ENCODE measurements at places on chromosomes 6 and 20.

- no peaks in the 10 kb centered on the region for H3K36me3 ChIP-seq
- no peak for DNase-seq
- H3K4me1 ChIP-seq = peaks cover 28% of the 10 kb centered on the region
- H3K27me3 ChIP-seq = no peaks in the 10 kb centered on the region
- peak overlapping the region; percentile 13 for H3K27ac ChIP-seq
These were observed 89.7 kb upstream of the QKI start for GRCh38 chr6:163324688-163325389.

GRCh38 chr20:54608039-54608745 is 132.8 kb downstream of the DOK5 start:
- H3K4me3 ChIP-seq = no peak overlapping the region
- H3K27ac ChIP-seq = no peak overlapping the region
- H3K27me3 ChIP-seq = no peaks in the 10 kb centered on the region
- DNase-seq = no peak

DNA sequence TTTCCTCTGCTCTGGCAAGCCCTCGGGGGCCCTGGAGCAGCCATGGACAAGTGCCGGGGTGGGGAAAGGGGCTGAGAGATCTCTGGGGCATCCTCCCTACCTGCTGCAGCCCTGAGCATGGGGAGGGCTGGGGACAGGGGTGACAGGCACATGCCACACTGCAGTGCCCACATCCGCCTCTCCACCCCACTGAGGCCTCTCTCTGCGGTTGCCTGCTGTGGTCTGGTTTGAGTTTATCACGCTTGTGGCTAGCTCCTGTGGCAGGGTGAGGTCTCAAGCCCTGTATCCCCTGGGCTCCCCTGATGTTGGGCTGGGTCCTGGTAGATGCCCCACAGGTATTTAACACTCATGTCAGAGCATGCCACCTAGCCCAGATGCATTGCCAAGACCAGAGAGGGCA is 52.9 kb upstream of the MLN start:
- H3K27me3 ChIP-seq = no peaks in the 10 kb centered on the region
- no peak overlapping the region for H3K4me3 ChIP-seq
- no peaks in the 10 kb centered on the region for H3K36me3 ChIP-seq
- DNase-seq = no peak

DNA sequence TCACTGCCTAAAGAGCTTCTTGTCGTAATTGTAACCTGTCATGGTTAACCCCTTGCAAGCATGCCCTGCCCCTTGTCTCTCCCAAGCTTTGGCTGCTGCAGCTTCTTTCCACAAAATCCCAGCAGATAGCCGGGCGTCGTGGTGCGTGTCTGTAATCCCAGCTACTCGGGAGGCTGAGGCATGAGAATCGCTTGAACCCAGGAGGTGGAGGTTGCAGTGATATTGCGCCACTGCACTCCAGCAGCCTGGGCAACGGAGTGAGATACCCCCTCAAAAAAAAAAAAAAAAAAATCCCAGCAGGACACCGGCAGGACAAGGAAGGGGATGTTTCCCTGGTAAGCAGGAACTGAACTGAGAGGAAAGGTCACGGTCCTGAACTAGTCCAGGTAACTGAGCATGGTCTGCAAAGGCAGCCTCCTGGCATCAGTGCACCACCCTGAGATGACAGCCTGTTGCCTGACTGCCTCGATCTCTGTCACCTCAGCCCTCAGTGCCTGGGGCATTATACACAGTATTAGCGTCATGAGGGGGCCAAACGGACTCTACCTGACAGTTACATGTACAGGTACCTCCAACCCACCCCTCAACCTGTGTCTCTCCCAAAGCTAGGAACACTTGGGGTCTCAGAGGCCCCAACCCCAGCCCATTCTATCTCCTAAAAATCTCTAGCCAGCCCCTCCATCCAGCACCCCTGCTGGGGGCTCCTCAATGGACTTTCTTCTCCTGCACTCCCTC is 1.8 kb downstream of the LZTS3 start:
- H3K4me1 ChIP-seq = peaks cover 17% of the 10 kb centered on the region
- H3K27ac ChIP-seq = no peak overlapping the region
- peak; percentile 25 for DNase-seq

DNA sequence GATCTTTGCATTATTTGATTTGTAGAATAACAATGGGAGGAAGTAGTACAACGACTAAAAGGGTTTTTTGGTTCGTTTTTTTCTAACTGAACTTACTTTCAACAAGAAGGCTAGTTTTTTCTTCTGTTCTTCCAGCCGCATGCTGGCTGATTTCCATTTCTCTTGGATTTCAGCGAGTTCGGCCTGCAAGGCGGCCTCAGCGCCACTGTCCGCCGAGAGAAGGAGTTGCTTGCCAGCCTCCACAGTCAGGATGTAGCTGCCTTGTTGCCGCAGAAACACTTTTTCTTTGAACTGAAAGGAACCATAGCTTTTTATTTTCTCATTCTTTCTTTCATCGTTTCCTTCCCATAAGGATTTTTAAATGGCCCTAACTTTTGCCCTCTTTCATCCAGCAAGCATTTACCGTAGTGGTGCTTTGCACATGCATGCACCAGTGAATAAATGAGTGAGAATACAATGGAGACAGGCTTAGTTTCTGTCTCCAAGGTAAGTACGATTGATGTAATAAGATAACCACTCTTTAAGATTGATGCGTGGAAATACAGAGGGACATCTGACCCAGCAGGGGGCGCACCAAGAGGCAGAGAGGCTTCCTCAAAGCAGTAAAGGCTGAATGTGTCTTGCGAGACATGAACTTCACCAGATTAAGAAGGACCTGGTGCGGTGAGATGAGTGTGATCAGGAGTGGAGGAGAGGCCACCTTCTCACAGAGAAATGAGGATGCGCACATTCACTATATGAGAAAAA is 398.8 kb downstream of the ESR1 start:
- peak; percentile 23 for DNase-seq
- H3K36me3 ChIP-seq = peaks cover 8% of the 10 kb centered on the region
- no peaks in the 10 kb centered on the region for H3K4me1 ChIP-seq
- no peak overlapping the region for H3K4me3 ChIP-seq
- no peaks in the 10 kb centered on the region for H3K27me3 ChIP-seq
- no peak overlapping the region for H3K27ac ChIP-seq

DNA sequence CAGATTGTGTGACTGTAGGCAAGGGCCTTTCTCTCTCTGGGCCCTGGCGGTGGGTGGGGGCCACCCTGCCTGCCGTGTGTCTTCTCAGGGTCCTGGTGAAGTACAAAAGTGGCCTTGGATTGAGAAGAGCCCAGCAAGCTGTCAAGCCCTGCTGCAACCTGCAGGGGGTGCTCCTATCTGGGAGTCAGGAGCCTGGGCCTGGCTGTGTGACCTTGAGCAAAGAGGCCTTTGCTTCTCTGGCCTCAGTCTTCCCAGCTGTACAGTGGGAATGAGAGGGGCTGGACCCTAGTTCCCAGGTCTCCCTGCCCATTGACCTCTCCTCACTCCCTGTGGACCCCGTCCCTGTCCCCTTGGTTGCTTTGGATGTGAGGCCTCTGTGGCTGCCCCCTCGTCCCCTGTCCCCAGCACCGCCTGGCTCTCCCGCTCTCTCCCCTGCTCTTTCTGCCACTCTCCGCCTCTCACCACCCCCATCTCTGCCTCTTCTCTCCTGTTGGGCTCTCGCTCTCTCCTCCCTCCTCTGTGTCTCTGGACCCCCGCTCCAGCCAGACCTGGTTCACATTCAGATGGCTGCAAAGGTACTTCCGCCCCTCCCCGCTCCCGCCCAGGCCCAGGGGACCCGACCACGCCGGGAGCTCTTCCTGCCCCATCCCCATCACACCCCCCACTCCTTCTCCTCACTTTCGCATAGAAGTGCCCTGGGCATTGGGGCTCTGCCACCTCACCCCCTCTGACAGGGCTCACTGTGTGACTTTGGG is 46.7 kb downstream of the SRC start:
- H3K27ac ChIP-seq = no peak overlapping the region
- H3K27me3 ChIP-seq = peaks cover 7% of the 10 kb centered on the region
- DNase-seq = peak; percentile 8

DNA sequence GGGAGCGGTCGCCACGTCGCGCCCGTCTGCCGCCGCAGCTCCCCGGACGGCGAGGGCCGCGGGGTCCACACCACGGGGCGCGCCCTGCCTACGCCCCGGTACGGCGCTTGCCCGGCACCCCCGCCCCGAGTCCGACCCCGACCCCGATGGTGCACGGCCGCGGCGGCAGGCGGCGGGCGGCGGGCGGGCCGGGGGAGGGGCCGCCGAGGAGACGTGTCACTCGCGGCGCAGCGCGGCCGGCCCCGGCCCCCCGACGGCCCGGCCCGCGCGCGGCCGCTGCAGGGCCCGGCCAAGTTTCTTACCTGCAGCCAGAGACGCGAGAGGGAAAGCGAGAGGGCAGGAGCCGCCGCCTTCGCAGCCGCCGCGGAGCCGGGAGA is 328 bp downstream of the RRBP1 start:
- no peak for DNase-seq
- H3K36me3 ChIP-seq = peaks cover 6% of the 10 kb centered on the region
- peaks cover 16% of the 10 kb centered on the region for H3K4me1 ChIP-seq
- peak overlapping the region; percentile 81 for H3K27ac ChIP-seq
- H3K4me3 ChIP-seq = peak overlapping the region; percentile 75
- no peaks in the 10 kb centered on the region for H3K27me3 ChIP-seq

- peak within 1 kb of the TSS; percentile 97 for H3K27ac ChIP-seq
- peaks cover 39% of the 10 kb centered on the region for H3K4me1 ChIP-seq
- DNase-seq = peak; percentile 97
These were observed at the start of gene TNFAIP3 for GRCh38 chr6:137866914-137867684. Gene TNFAIP3, plus strand, starts transcription at chr6:137867259. Its CDS starts 3,969 bp downstream, at chr6:137871228.

GRCh38 chr6:21537637-21538036 is 55.9 kb upstream of the SOX4 start:
- H3K4me1 ChIP-seq = peaks cover 15% of the 10 kb centered on the region
- DNase-seq = no peak
- H3K36me3 ChIP-seq = no peaks in the 10 kb centered on the region
- no peak overlapping the region for H3K4me3 ChIP-seq
- H3K27me3 ChIP-seq = no peaks in the 10 kb centered on the region

- H3K36me3 ChIP-seq = no peaks in the 10 kb centered on the region
- DNase-seq = no peak
- H3K4me3 ChIP-seq = no peak overlapping the region
- no peak overlapping the region for H3K27ac ChIP-seq
These were observed 21.5 kb upstream of the TAF4 start for GRCh38 chr20:62087227-62087626.

DNA sequence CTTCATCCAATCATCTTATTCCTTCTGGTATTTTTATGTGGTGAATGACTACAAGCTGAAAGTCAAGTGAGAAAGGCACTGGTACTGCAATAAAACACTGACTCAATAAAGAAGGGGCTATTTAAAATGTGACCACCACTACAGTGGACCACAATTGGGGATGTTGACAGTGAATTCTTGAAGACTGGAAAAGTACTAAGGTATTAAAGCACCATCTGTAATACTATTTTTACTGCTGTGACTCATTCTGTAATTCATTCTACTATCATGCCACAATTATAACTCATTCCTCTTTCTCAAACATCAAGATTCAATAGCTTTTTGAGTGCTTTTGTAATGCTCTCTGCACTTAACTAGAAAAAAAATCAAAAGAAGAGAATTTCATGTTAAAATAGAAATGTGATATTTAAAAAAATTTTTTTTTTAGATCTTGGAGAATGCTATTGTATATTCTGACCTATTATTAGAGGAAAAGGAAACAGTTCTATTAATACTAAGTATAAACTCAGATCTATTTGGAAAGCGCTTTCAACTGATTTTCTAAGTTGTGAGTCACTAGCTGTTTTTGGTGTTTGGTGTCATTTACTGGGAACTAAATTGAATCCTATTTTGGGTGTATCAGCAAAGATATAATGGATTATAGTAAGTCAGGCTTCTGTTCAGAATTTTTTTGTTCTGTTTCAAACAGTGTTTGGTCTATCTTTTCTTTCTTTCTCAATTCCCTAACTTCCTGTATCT is 104.7 kb upstream of the TMEM170B start:
- H3K27me3 ChIP-seq = no peaks in the 10 kb centered on the region
- no peaks in the 10 kb centered on the region for H3K36me3 ChIP-seq
- peaks cover 23% of the 10 kb centered on the region for H3K4me1 ChIP-seq
- DNase-seq = no peak
- H3K27ac ChIP-seq = peak overlapping the region; percentile 65

DNA sequence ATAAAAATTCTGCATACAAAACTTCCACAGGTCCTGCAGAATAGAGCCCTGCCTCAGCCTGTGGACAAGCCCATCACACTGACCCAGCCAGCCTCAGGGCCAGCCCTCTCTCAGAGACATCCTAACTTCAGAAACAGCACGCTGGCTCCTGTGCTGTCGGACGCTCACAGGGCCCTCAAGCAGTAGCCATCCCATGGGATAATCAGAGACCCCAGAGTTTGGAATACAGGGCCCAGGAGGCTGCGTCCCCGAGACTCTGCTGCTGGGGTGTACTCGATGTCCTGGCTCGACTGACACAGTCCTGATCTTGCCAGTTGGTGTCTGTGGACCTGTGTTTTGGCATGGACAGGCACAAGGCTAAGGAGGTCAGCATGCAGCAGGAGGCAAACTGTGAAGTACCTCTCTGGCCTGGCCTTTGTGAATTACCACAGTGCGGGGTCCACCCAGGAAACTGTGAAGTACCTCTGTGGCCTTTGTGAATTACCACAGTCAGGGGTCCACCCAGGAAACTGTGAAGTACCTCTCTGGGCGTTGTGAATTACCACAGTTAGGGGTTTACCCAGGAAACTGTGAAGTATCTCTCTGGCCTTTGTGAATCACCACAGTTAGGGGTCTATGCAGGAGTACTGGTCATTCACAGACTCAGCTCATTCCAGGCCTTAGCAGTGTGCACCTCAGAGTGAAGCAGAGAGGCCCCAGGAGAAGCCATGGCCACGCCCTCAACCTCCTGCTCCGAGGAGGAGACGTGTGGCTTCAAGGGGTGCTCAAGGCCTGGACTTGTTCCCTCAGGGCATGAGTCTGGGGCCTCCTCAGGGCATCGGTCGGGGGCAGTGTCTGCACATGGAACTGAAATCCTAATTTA is 212.4 kb downstream of the SYNDIG1 start:
- no peak for DNase-seq
- no peaks in the 10 kb centered on the region for H3K36me3 ChIP-seq
- H3K4me1 ChIP-seq = no peaks in the 10 kb centered on the region
- no peak overlapping the region for H3K27ac ChIP-seq
- H3K27me3 ChIP-seq = peaks cover 2% of the 10 kb centered on the region

DNA sequence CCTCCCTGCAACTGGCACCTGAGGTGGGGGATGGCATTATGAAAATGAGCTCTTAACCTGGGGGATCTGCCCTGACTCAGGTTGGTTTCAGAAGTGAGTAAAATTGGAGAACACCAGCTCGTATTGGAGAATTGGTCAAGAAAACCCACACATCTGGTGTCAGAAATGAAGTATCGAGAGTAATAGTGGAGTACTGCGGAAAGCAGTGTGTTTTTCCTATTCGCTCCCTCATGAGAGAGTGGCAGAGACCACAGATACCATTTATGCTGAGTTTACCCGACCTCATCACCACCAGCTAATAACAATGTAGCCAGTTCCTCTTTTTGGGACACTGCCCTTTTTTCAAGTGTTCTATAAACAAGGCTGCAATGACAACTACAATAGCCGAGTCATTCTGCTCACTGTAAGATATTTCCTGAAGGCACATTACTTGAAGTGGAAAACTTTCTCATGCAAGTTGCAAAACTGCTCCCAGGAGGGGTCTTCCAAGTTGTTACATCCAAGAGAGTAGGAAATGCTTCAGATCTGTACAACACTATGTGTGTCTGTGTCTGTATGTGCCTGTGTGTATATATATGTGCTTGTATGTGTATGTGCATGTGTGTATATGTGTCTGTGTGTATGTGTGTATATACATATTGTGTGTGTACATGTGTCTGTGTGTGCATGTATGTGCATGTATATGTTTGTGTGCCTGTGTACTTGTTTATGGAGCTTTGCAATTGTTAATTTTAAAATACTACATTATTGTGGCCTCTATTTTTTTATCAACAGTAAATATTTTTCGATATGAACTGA is 106.0 kb upstream of the CST7 start:
- no peak overlapping the region for H3K4me3 ChIP-seq
- H3K27me3 ChIP-seq = no peaks in the 10 kb centered on the region
- no peak for DNase-seq
- no peak overlapping the region for H3K27ac ChIP-seq
- no peaks in the 10 kb centered on the region for H3K36me3 ChIP-seq
- H3K4me1 ChIP-seq = no peaks in the 10 kb centered on the region

All from psoas muscle (tissue), 8 donors.